ENCODE measurements at places on chromosomes 2 and 18.

DNA sequence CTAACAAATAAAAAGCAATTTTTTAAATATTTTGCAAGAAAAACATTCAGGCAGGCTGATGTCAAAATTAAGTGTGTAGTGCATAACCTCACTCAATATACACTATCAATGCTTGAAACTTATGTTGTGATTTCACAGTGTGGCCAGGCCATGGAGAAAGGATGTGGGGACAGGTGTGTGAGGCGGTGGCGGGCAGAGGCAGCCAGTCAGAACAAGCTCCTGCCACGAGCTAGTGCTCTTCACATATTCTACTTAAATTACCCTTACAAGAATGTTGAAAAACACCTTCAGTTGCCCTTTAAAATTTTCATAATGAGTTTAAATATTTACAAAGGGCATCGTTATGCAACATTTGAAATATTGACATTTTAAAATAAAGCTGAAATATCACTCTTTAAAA is 43.2 kb downstream of the CYB5A start:
- no peak for DNase-seq

- DNase-seq = no peak
These were observed 38.7 kb downstream of the SDC1 start for GRCh38 chr2:20186078-20186854.

GRCh38 chr2:98773169-98773568 is 42.2 kb upstream of the MGAT4A start:
- DNase-seq = no peak

DNA sequence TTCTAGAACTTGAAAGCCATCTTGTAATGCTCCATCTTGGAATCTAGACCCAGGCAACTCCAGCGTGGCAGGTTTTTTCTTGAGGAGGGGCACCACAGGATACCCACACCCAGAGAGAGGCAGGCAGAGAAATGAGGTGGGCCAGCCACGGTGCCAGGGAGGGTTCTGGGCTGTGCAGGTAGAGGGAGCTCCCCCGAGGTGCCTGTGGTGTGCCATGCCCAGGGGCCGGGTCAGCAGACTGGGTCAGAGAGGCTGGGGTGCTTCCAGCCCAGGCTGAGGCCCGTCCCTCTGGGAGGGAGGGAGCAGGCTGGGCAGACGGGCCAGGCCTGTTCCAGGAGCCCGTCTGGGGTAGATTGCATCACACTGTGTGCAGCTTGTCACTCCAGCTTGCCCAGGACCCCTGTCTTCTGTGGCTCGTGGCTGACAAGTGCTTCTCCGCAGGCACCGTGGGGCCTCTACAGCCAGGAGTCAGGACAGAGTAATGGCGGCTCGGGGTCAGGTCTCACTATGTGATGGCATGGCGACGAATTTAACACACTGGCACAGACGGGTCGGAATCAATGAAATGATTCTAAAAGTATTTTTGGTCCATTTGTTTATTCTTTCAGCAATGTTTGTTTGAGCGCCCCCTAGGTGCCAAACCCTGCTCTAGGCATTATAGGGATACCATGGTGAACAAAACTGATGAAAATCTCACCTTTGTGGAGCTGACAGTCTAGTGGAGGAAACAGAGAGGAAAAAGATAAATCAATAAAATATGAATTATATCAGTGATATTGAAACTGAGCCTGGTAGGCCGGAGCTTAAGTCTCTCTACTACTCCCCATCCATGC is 144.0 kb downstream of the ACOXL start:
- no peak for DNase-seq

DNA sequence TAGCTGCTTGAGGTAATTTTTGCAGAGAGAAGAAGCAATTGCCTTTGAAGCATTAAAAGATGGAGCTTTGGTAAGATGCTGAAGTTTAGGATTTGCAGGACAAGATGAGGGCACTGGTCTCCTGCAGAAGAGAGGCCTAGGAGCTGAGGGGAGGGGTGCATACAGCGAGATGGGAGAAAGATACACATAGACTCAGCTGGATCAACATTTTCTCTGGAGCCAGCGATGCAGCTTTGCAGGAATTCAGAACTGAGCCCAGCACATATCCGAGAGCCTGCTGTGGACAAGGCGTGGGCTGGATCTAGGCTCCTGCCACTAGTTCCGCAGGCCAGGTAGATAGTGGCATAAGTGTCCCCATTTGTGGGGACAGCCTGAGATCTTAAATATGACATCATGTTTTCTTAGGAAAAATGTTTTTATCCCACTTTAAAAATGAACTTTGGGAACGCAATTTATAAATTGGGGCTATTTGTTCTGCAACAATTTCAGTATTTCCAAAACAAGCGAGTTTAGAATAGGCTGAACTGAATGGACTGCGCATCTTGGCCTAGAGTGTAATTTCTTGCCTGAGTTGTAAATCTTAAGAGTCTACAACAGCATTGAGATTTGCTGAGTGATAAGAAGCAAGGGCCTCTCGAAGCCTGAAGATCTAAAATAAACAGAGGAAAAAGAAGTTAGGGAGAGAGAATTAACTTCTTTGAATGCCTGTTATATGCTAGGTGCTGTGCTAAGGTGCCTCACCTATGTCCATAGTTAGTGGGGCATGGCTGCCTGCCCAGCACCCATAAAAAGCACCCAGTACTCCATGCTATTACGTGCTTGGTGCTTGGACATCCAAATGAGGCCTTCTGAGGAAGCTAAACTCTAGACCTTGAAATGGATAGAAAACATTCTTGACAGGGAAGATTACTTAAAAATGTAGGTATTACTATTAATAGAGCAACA is 17.3 kb downstream of the GRHL1 start:
- DNase-seq = no peak

DNA sequence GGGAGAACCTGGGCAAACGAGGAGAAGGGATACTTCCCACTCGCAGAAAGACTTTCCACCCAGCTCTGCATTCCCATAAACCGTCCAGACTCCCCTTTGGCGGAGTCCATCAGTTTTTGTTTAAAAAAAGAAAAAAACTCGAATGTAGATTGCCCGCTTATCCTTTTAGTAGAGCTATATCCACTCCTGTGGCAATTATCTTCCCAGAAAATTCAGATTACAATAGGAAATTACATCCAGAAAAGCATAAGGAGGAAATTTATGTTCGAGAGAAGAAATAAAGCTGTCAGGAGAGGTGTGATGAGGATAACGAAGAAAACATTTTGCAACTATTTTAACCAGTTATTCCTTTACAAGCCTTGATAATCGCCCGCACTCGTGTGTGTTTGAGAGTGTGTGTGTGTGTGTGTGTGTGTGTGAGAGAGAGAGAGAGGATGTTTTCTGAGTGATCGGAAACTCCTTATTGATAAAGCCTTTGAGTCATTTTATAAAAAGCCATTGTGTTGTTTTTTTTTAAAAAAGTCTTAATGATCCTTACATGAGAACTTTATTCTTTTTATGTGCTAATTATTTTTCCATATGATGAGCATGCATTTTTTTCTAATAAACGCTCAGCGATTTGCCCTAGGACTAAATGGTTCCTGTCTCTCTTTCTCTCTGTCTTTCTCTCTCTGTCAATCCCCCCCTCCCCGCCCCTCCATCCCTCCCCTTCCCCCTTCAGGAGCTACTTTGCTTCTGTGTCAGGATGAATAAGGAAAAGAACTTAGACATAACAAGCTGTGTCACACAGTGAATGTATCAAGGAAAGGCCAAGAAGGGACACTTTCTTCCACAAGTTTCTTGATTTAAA is 1.1 kb upstream of the PPP3R1 start:
- peak; percentile 8 for DNase-seq

GRCh38 chr18:52334896-52335295 is 5.1 kb upstream of the DCC start:
- DNase-seq = no peak

DNA sequence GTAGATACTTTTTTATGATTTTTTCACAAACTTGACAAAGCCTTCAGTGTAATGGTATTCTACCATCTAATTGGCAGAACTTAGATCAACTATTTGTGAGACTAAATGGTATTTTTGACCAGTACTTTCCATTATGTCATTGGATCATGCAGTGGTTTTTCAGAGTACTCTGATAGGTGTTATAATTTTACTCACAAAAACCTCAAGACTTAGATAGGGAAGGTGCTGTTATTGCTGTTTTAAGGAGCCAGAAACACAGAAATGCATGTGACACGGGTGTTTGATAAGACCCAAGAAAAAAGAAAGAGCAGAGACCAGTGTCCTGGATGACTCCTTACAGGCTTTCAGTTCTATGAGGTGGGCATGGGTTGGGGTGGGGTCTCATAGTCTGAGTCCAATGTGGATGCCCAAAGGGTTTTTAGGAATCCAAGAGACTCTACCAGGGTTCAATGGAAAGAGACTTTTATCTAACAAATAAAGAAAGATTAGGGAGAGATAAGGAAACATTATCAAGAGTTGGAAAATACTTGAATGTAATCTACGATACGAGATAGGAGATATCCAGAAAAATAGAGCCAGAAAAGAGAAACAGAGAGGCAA is 31.3 kb downstream of the SP140 start:
- DNase-seq = no peak

- DNase-seq = no peak
These were observed 621.8 kb downstream of the LRP1B start for GRCh38 chr2:141508806-141509595.

DNA sequence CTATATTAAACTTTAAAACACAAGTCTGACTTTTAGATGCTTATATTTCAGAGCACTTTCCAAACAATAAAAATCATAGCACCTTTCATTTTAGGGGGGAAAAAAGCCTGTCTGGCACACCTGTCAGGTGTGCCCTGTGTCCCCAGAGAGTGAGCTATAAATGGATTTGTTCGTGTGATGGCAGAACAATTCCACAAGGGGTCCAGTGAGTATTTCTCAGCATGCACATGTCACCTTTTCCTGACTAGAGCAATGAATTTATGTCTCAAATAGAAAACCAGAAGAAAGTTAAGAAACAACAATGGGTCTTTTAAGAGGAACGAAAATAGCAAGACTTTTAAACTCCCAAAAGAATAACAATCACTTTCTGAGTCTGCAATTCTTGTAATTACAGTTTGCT is 55.9 kb downstream of the ACVR1C start:
- DNase-seq = no peak

DNA sequence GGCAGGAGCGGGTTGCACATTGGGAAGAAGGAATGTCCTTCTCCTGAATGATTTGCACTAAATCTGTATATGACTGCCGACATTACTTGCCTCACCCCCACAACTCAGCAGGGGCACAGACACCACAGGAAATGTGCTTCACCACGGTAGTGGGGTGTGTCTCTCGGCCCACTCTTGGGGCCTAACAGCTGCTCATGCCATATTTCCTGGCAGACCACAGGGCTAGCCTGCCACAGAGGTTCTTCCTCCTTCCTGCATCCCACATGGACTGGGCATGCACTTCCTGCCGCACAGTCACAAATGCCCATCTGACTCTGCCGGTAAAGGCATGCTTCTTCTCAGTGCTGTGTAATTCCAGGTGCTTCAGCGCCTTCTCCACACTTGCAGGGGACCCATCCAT is 10.3 kb upstream of the PAPOLG start:
- DNase-seq = no peak

DNA sequence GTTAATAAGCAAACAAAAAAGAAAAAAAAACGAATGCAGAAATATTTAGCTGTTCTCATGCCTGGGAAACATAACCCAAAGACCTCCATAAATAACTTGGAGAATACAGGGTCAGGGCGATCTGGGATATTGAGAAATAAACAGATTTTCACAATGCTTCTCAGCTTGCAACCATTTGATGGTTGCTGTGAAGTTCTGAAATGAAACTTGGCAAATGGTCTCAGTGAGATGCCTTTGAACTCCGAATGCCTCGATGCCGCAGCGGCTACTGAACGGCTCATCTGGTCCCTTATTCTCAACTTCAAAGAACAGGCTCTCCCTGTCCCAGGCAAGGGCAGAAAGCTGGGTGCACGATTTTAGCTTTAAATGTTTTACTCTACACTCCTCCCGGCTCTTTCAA is 78.1 kb downstream of the ZNF516 start:
- no peak for DNase-seq

DNA sequence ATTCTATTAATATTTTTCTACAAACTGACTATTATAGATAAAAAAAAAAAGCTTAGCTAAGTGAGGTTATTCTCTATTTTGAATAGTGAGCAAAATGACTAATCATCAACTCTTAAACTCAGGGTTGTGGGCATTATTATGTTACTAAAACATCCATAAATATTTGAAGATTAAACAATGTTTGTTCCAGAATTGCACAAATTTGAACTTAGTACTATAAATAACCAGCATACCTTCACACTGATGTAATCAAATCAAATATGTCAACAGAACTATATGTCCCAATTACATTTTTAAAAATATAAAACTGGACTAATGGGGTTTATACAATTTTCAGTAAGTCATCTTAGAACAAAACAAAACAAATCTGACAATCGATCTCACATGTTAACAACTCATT is 800.9 kb downstream of the LRP1B start:
- DNase-seq = no peak

GRCh38 chr18:62728254-62728653 is 12.9 kb downstream of the PHLPP1 start:
- DNase-seq = no peak

DNA sequence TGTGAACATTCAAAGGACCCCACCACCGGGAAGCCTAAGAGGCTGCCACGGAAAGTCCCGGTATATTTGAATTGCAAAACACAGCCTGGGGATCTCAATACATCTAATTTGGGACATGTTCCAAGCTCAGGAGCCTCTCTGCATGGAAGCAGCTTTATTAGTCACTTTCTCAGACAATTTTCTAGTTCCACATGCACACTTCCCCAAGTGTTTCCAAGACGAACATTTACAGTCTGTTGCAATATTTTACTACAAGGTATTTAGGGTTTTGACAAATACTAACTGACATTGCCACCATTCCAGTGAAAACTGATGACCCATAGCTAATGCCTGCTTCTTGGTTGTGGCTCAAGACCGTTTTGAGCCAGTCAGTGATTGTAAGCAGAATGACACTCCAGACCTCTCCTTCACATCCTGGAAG is 145.3 kb downstream of the NCKAP5 start:
- DNase-seq = no peak

- no peak for DNase-seq
These were observed 34.2 kb downstream of the HJURP start for GRCh38 chr2:233819884-233820773.

- DNase-seq = no peak
These were observed 125.0 kb downstream of the CACNB4 start for GRCh38 chr2:151973901-151974199.

DNA sequence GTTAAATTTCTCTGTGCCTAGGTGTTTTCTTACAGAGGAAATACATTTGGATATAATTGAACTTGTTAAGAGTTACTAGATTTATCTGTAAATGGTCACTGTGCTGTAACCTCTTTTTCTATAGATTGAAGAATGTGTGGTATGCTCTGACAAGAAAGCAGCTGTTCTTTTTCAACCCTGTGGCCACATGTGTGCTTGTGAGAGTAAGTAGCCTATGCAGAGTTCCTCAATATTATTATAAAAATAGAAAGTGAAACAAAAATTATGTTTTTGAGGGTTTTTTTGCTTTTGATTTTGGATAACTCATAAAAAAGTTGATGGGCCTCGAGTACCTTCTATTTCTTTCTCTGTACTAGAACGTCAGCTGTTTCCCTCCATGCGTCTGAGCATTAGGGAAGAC is 112.4 kb downstream of the MIB1 start:
- DNase-seq = no peak

- no peak for DNase-seq
These were observed 14.2 kb downstream of the SCN9A start for GRCh38 chr2:166361351-166362153.

Data from stimulated activated CD4-positive, alpha-beta T cell treated with anti-CD3 and anti-CD28 coated beads, Interleukin-15, amount 100 ng/mL, for 1 hour (primary cell).